ENCODE measurements at places on chromosomes 4 and X.

DNA sequence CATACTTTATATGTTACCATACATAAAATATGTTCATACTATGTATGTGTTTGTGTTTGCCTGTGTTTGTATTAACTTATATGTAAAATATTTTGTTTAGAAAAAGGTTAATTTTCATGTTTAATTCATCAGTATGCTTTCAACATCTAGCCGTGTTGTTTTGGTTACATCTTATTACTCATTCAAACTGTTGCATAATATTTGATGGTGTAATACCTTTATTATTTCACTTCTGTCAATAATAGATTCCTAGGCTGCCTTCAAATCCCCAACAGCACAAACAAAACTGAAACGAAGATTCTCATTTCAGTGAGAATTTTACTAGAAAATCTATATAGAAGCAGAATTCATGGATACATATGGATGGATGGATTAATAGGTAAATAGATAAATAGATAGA, 462.3 kb upstream of the ADGRL3 start:
- no peak for DNase-seq

DNA sequence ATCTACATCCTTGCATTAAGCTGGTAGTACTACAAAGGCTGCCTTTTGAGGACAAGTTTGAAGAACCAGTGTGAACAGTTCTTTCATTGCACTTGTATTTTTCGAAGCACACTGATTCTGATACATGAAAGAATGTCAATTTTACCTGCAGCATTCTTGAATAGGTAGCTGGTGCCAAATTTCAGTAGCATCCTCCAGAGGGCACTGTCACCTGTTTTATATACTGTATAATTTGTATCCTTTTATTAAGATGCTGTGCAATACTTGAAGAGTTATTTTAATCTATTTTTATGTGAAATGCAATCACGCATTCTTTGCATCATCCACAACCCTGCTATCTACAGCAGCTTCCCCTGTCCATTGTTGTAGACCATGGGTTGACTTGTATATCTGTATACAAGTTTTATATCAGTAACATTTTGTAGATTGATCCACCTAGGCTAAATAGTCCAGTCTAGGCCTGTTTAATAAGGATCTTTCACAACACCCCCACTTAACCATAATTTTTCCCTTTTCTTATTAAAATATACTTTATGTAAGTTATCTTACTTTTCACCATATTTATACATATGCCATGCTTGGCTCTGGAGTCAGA, 325.7 kb downstream of the PCDH7 start:
- DNase-seq: no peak

- DNase-seq: no peak
These were observed 87.0 kb upstream of the TSPAN5 start for GRCh38 chr4:98745366-98745765.

- no peak for DNase-seq
These were observed 31.1 kb downstream of the SYTL4 start for GRCh38 chrX:100700809-100701208.

GRCh38 chr4:25527034-25527433, 128.6 kb upstream of the SLC34A2 start:
- DNase-seq: no peak

GRCh38 chr4:77193511-77194102, 36.6 kb downstream of the CCNG2 start:
- peak; percentile 82 for DNase-seq

GRCh38 chrX:110036162-110037033, 33.5 kb downstream of the TMEM164 start:
- DNase-seq: no peak

DNA sequence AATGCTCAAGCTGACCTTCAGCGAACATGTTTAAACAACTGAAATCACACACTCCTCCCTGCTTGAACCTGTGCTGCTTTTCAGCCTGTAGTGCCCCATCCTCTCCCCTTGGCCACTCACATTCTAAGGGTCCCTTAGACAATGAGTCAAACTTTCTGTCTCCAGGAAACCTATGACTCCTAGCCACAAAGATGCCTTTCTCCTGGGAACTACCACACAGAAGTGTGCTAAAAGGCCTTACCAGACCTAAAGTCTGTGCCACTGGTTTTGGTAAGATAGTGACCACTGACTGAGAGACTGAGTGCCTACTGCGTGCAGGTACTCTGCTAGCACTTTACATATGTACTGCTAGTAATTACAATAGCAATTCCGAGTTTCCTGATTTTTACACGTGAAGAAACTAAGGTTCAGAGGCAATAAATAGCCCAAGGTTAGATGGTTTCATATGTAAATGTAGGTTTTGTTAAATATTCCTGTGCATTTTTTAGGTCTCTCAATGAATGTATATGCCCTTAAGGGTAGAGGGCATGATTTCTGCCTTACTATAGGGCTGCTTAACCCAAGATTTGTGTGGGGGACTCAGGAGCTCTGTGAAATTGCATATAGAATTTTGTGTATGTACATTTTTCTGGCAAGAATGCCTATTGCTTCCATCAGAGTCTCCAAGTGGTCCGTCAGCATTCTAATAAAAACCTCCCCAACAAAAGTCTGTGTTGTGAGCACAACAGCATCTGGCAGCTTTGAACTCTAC, 71.1 kb downstream of the NSG1 start:
- no peak for DNase-seq

DNA sequence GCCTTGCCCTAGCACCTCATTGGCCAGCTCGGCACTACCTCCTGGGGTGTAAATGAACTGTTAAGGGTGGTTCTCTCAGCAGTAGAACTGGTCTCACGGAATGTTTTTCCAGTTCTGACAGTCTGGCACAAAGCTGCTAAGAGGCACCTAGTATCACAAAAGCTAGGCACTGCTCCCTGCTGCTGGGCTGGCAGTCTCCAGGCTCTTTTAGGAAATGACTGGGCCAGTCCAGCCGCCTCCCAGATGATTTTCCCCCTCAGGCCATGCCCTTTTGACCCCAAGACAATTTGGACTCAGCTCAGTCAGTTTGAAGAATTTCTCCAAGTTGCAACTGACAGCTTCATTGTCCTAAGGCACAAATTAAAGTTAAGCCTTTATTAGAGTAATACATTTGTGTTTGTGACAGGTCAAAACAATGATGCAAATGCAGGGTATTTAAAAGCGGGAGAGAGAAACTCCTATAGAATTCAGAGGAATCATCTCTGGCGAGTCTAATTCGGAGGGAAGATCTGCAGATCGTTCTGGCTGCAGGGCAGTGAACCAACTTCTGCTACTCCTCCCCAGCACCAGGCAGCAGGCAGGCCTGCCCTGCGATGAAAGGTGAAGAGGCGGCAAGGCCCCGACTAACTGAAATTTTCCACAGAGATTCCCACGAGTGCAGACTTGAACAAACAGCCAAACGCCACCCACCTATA, 7.9 kb downstream of the FRMD7 start:
- DNase-seq: no peak

GRCh38 chr4:40335525-40335894, 377 bp downstream of the CHRNA9 start:
- no peak for DNase-seq

DNA sequence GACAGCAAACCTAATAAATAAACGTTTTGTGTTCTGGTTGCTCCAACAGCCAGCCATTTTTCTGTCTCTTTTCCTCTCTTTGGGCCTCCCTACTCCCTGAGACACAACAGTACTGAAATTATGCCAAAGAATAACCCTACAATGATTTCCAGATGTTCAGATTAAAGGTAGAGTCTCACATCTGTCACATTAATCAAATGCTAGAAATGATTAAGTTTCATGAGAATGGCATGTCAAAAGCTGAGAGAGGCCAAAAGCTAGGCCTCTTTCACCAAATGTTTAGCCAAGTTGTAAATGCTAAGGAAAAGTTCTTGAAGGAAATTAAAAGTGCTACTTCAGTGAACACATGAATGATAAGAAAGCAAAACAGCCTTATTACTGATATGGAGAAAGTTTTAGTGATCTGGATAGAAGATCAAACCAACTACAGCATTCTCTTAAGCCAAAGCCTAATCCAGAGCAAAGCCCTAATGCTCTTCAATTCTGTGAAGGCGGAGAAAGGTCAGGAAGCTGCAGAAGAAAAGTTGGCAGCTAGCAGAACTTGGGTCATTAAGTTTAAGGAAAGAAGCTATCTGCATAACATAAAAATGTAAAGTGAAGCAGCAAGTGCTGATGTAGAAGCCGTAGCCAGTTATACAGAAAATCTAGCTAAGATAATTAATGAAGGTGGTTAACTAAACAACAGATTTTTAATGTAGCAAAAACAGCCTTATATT, 182.1 kb upstream of the NUDT6 start:
- no peak for DNase-seq

DNA sequence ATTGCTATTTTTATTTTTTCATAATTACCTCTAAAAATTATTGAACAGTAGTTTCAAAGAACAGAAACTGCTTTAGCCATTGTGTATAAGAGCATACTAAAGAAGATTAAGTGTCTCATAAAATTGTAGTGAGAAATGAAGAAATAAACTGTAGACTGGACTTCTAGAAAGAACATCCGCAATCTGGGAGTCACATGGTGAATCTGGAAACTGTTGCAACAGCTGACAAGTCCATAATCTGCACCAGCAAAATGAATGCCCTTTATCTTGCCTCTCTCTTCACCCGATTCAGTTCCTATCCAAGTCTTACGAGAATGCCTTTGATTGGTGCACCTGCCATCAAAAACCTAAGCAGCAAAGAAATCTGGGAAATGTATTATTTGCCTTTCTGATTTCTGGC, 312.9 kb downstream of the NAF1 start:
- no peak for DNase-seq

DNA sequence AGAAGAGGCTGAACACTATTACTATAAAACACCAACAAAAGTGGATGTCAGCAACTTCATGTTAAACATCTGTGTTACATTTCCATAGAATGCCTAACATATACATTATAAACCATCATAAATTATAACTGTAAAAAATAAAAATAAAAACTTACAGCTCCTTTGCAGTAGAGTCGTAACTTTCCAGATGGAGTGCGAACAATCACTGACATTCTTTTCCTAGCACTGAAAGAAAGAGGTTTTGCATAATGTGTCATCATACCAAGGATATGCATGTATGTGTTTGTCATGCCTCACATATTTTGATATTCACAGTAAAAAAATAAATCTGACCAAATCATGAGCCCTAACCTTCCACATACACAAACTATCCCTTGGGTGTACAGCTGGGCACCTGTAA, 113.1 kb downstream of the ATP8A1 start:
- no peak for DNase-seq

- no peak for DNase-seq
These were observed 7.9 kb downstream of the KDR start for GRCh38 chr4:55117511-55117910.

- DNase-seq: peak; percentile 32
These were observed 24.6 kb downstream of the NAP1L5 start for GRCh38 chr4:88672987-88673386.

DNA sequence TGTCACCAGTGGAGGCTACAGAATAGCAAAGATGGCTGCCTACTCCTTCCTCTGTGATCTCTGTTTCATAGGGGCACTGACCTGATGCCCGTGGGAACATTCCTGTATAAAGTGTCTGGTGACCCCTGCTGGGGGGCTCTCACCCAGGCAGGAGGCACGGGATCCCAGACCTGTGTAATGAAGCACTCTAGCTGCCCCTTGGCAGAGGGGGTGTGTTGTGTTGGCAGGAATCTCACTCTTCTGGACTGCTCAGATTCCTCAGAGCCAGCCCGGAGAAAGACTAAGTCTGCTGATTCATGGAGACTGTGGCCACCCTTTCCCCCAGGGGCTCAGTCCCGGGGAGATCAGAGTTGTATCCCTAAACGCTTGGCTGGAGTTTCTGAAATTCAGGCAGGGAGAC, 648.3 kb downstream of the SPRY1 start:
- no peak for DNase-seq

DNA sequence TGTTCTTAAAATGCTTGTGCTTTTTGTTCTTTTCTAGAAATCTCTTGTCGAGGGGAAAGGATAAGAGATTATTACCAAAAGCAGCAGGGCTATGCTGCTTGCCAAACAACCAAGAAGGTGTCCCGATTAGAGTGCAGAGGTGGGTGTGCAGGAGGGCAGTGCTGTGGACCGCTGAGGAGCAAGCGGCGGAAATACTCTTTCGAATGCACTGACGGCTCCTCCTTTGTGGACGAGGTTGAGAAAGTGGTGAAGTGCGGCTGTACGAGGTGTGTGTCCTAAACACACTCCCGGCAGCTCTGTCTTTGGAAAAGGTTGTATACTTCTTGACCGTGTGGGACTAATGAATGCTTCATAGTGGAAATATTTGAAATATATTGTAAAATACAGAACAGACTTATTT, 81.5 kb upstream of the PACRGL start:
- no peak for DNase-seq

GRCh38 chrX:129732857-129733256, 5.9 kb upstream of the XPNPEP2 start:
- DNase-seq: no peak

DNA sequence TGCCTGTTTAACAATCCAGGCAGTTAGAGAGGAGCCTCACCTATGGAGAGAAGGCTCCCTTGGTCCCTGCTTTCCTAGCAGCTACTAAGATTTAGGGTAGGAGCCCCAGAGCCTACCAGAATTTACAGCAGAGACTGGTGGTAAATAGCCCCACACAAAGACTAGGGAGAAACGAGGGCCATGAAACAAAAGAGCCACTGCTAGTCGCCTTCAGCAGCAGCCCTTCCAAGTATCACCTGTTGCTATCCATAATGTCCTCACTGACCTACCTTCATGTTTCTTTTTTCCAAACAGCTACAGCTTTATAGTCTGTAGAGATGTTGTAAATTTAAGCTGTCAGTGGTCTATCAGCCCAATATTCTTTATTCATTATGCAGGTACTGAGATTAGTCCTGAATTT, 25.3 kb downstream of the ARHGEF6 start:
- DNase-seq: no peak

DNA sequence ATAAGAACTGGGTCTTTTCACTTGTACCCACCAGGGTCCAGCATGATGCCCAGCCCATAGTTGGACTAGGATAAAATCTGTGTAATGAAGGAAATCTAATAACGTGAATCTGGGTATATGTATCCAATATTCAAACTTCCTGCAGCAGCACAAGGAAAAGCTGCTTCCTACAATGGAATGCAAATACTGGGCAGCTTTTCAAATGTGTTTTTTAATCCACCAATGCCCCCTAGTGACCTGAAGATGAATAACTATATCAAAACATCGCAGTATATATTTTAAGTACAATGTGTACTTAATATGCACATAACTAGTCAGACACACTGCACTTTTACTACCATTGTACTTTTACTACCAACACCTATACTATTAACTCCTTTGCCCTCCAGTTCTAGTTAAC, 5.3 kb downstream of the APOO start:
- DNase-seq: no peak

DNA sequence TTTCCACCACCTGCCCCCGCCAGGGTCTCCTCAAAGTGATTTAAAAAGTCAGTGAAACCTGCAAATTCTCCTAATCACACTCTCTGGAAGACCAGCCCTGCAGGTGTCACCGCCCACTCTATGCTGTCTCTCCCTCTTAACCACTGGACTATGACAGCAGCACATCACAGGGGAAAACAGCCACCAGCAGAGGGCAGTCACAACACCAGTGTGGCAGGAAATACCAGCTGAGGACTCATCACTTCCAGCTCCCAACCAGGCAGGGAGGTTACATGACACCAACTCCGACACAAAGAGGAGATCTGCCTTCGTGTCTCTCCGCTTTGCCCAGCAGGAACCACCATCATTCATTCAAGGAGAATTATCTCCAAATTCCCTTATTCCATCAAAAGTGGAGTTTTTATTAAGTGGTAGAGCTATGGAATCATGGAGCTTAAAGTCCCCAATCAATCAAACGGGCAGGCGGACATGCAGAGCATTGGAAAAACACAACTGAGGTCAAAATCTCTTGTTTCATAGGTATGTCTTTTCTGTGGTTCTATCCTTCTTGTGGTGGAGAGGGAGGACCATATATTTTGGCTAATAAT, 91.3 kb downstream of the NSUN7 start:
- peak; percentile 92 for DNase-seq
